ENCODE measurements at places on chromosomes 6 and 20.

DNA sequence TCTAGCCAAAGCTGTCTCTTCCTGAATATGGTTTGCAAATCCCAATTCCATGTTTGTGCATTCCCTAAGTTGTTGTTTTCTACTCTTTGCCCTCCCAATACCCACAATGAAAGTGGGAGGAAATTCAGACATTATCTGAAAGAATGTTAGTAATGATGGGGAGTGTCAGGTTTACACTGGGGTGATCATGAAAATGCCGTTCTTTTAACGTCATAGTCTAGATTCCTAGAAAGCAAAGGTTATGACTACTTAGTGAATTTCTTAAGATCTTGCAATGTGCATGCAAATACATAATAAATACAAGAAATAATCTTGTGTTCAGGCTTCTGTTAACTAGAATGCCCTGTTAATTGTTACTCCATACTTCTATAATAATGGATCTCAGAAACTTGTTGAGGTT lies 101.0 kb downstream of the LCA5 start:
- no peak for DNase-seq

DNA sequence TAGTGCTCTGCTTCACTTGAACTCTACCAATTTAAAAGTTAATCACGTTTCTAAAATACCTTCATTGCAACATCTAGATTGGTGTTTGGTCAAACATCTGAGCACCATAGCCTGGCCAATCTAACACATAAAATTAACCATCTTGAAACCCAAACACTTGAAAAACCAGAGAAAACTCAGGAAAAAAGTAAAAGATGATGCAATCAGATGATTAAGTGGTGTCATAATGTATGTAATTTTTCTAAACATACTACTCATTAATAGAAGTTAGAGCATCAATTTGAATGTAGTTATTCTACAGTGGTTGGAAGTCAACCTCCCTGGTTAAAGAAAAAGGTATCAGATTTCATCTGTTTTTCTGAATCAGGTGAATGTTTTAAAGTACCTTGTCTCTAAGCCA lies 228.6 kb upstream of the ID4 start:
- DNase-seq = no peak

DNA sequence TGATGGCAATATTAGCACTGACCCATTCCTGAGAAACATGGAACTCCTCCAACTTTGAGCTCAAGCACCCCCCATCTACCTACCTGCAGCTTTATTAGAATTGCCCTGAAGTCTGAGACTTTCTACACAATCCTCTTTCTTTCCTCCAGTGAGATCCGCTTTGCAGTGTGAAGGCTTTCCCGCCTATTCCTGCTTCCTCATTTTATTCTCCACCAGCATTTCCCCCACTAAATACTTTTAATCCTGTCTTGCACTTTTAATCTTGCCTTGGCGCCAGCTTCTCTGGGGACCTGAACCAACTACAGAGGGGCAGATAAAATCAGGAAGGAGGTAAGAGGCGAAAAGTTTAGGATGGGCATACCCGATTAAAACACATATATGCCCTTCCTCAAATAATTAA lies 178.1 kb upstream of the PRDM1 start:
- DNase-seq = no peak

DNA sequence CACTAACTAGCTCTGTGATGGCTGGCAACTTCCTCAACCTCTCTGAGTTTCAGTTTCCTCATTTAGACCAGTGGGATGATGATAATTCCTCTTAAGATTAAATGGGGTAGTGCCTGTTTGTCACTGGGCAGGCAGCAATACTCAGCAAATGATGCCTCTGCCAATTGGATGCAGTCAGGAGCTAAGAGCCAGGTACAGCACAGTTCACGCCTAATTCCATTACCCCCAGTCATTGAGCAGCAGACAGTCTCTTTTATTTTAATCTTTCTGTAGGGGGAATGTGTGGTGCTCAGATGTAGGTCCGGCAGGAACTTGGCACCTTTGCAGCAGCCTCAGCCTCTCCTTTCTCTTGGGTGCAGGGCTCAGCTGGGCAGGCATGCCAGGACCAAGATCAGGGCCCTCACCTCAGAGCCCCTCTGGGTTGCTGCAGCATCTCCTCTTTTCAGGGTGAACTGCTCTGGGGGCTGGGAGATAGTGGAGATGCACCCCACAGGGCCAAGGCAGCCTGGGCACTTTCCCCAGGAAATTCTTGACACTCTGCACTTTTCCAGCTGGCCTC lies 243.8 kb downstream of the LRFN2 start:
- no peak for DNase-seq

DNA sequence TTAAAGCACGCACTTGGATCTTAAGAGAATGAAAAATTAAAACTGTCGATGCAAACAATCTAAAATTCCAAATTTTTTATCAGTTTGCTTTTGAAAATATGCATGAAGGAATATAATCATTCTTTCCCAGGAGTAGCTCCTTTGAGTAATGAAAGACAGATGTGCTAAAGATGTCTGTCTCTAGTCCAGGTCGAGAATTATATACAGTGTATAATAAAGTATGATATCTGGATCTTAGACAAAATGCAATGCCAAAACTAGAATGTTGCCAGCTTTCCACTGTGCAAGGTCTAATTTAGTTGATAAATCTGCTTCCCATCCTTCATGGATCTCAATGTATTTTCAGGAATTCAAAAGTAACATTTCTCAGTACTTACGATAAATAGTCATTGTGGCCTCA lies 65.1 kb upstream of the ADGRG6 start:
- no peak for DNase-seq

- no peak for DNase-seq
Measured at GRCh38 chr6:24403501-24403824, 727 bp downstream of the MRS2 start.

DNA sequence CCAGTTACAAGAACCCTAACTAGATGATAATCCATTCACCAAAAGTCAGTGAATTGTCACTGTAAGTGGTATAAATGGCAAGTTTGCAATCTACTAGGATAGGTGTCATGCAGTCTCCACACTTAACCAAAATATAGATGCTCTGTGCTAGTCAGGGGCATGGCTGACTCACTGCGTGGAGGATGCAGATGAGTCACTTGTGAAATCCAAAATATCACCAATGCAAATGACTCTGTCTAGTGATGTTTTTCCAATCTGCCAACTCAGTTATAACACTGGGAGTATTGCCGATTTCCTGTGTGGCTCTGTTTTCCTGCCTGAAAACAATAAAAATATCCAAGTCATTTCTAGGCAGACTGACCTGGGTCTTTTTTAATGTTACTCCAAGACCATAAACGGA lies 47.8 kb upstream of the NRSN1 start:
- no peak for DNase-seq

- DNase-seq = no peak
Measured at GRCh38 chr6:26028746-26029569, 58.3 kb upstream of the HFE start.

GRCh38 chr6:35209081-35209480 lies 4.7 kb upstream of the SCUBE3 start:
- no peak for DNase-seq

- DNase-seq = no peak
Measured at GRCh38 chr20:9235518-9235917, 166.6 kb downstream of the PLCB4 start.

GRCh38 chr6:33828452-33828763 lies 24.6 kb upstream of the MLN start:
- no peak for DNase-seq

GRCh38 chr20:32541323-32542258 lies 43.5 kb downstream of the NOL4L start:
- DNase-seq = no peak

GRCh38 chr20:63326314-63327230 lies 33.6 kb downstream of the COL20A1 start:
- DNase-seq = no peak

DNA sequence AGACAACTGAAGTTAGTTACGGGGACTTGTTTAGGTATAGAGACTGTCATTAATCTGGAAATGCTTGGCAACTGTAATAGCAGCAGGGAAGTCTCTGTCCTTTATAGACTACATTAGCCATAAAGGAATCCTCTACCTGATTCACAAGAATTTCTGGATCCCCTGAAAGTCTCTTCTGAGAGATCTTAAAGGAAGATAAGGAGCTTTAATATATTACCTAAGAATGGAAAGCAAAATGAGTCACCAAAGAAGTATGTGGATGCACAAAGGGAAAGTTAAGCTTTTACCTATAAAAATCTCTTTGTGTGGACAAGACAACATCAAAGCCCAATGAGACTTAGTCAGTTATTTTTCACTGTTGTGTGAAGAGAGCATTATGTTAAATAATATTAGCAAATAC lies 92.2 kb upstream of the RSPO3 start:
- no peak for DNase-seq

GRCh38 chr6:12119085-12119588 lies 107.0 kb downstream of the HIVEP1 start:
- DNase-seq = no peak

DNA sequence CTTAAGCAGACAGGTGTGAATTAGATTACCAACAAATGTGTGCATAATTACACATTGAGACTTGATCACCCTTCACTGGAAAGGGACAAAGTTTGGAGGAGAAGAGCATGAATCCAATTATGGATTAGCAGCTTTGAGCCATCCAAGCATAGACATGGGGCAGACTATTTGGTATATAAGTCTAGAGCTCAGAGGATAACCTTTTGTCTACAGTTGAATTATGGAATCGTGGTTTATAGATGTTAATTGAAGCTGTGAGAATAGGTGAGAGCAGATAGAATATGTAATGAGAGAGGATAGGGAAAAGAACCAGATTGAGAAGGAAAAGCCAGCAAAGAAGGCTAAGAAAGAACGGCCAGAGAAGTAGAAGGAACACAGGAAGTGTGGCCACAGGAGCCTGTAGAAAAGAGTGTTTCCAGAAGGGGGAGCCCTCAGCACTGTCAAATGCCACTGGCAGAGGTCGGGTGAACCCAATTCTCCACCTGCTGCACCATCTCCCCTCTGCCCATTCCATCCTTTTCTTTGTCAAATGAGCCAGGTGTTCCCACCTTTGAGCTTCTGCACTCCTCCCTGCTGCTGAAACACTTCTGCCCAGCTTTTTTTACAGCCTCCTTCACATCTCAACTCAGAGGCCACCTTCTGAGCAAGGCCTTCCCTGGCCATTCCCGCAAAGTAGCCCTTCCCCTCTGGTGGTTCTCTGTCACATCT lies 7.3 kb downstream of the DNTTIP1 start:
- DNase-seq = peak; percentile 59

DNA sequence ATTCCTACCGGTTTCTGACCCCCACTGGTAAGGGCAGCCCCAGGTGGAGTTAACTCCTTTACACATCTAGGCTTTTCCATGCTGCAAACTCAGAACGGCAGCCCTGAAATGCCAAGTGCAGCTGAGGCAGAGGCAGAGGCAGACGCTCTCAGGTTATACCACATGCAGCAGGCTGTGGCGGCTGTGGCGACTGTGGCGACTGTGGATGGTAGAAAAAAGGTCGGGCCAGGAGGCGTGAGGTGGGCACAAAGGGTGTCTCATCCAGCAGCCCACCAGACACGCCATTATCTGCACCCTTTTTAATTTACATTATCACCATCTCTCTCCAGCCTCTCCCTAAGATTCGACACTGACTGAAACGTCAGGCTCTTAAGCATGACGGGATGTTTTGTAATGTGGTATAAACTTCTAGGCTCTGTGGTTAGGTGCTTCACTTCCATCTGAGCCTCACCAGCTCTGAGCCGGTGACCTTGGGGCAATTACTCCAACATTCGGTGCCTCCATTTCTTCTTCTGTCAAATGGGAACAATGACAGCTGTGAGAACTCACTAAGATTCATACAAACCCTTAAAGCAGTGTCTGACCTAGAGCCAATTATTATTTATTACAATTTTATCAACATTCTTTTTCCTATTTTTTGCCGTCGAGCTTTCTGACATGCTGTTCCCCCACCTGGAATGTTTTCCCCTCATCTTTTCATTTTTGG lies 8.2 kb downstream of the KIZ start:
- DNase-seq = no peak

- no peak for DNase-seq
Measured at GRCh38 chr6:26284537-26285142, 80.4 kb upstream of the BTN3A2 start.

DNA sequence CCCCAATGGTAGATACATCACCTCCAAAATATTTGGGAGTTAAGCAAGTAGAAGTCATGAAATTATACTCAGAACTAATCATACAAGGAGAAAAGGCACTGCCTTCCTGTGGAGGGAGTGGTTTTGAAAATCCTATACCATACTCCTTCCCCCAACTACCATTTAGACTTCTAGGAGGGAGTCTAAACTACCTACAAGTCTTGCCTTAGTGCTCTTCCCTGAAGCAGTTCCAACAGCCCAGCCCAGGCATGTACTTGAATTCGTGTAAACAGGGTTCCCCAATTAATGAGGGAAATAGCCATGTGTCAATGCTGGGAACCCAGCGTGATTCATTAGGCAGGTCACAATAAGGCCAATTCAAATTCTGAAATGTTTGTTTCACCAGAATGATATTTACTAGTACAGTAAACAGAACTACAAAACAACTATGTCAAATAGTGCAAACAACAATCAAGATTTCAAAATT lies 39.1 kb upstream of the SGK1 start:
- no peak for DNase-seq

GRCh38 chr6:64037427-64037826 lies 401.8 kb downstream of the PHF3 start:
- DNase-seq = no peak

GRCh38 chr6:7535498-7535897 lies 6.0 kb upstream of the DSP start:
- no peak for DNase-seq

DNA sequence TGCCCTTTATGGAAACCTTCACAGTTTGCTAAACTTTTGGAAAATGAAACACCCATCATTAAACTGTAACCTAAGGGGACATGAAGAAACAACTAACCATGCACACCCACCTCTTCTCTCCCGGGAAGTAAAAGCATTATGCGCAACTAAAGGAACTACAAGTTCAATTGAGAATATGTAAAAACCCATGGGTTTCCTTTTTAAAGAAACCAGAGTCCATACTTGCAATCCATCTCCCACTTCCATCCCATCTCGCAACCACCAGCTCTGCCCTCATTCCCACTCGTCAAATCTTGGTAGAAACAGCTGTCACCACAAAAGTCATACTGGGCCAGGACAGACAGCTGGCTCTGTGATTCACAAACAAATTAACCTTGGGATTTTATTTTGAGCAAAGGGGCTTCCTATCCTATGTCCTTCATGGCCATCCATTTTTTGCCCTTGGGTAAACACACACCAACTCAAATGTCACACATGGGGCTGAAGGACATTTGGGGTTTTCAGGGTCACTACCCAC lies 81.5 kb downstream of the HAO1 start:
- DNase-seq = peak; percentile 35

DNA sequence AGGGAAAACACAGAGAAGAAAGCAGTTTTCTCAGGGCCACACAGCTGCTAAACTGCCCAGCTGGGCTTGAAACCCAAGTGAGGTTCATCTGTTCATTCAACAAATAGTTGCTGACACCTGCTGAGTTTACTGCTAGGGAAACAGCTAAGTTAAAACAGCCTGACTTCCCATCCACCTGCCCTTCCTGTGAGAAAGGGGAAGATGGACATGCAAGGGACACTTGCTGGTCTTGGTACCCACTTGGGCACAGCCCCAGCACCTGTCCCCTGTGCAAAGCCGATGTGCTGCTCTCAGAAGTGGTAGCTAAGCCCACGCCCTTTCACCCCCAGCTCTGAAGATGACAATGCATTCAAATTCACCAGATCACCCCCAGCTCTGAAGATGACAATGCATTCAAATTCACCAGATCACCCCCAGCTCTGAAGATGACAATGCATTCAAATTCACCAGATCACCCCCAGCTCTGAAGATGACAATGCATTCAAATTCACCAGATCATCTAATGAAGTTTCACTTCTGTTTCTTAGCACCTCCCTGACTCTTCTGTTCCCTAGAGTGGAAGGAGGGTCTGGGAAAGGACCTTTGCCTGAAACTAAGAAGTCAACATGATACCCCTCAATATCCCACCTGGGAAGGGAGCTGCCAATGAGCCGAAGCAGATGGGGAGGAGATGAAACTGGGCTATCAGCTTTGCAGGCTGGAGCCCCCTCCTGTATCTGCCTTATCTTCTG lies 46.0 kb upstream of the TOP1 start:
- no peak for DNase-seq

All from NCI-H1694 (cell line).